ENCODE measurements at places on chromosomes 2 and 18. TPM values are rescaled to one million over a fixed set of nuclear protein-coding genes. Genes with fewer than 3 reads are reported as not detected.

RBMS1 gene
- total RNA-seq, result 57.0 TPM

OXER1 gene
- 0.47 TPM for total RNA-seq

MRPS9 gene
- 51.4 TPM for total RNA-seq

ACKR3 gene
- total RNA-seq, result 49.7 TPM

ANKRD53 gene
- 0.78 TPM for total RNA-seq

DCDC2C gene
- not detected for total RNA-seq

BOK gene
- 25.7 TPM for total RNA-seq

DPP10 gene
- not detected for total RNA-seq

C1D gene
- 31.1 TPM for total RNA-seq

KCNK3 gene
- total RNA-seq, result 50.0 TPM

MYO3B gene
- not detected for total RNA-seq

TMEM247 gene
- total RNA-seq, result not detected

CNTNAP5 gene
- total RNA-seq, result not detected

MEIS1 gene
- 13.6 TPM for total RNA-seq

FAM110C gene
- total RNA-seq, result 8.3 TPM

SPHKAP gene
- total RNA-seq, result 23.5 TPM

TLX2 gene
- not detected for total RNA-seq

CNGA3 gene
- total RNA-seq, result not detected

AQP12A gene
- total RNA-seq, result not detected

CAPN14 gene
- total RNA-seq, result 0.16 TPM

CCL20 gene
- total RNA-seq, result not detected

BOLA3 gene
- 60.4 TPM for total RNA-seq
